ENCODE measurements at places on chromosomes 2 and 18.

DNA sequence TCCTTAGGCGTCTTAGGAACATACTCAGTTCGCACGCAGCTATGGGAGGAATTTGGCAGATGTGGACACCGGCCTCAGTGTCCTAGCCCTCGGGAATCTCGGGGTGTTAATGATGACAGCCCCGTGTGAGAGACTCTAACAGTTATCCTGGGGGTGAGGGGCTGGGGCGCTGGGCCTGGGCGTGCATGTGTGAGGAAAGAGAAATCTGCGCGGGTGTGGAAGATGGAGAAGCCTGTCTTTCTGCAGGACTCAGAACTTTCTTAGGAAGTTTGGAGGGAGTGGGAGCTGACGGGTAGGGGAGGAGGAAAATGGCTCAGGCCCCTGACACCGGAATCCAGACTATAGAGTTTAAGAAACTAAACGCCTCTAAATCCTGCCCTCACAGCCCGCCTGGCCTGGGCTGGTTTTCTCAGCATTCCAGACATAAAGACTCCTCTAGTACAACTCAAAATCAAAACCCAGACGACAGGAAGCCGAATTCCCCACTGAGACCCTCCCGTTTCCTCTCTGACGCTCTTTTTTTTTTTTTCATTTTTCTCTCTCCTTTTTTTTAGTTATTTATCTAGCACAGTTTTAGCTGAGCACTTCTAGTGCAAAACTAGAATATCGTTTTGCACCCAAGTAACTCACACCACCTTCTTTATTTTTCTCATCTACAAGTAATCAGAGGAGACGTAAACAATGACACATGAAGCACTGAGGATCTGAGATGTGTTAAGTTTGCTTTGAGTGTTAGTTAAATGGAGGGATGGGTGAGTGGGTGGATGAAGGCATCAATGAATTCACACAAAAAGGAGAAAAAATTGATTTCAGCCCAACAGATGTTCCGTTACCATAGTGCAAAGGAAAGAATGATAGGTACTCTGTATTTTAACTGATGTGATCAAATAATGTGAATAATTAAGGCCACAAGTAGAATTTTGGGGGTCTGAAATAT is 1.2 kb upstream of the HAAO start:
- no peak for DNase-seq

GRCh38 chr2:100527440-100528015 is 35.3 kb upstream of the PDCL3 start:
- no peak for DNase-seq

DNA sequence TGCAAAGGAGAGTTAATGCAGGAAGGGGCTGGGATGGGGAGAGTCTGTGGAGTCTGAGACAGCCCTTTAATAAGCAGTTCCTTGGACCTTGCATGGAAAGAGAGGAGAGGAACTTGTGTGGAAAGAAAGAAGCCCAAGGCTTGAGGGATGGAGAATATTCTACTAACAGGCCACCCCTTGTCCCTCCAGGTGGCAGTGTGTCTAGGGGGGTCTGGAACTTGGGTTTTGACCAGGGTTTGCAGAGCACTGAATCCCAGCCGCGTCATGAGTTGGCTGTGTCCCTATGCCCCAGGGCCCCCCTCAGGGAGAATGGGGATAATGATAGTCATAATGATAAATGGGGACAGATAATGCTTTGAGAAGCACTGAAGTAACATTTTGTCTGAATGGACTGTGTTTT is 15.0 kb downstream of the TCF7L1 start:
- DNase-seq = no peak

DNA sequence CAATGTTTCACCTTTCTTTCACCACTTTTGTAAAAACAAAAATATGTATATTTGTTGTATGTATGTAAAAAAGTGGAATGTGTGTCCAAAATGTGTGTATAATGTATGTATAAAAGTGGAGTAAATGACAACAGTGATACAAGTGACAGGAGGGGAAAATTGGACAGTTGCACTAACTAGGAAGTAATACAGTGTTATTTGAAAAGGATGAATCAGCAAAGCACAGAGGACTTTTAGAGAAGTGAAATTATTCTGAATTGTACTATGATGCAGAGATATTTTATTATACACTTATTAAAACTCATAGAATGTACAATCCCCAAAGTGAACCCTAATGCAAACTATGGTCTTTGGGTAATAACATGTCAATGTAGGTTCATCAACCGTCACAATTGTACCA is 331.3 kb upstream of the CNTNAP5 start:
- DNase-seq = no peak

DNA sequence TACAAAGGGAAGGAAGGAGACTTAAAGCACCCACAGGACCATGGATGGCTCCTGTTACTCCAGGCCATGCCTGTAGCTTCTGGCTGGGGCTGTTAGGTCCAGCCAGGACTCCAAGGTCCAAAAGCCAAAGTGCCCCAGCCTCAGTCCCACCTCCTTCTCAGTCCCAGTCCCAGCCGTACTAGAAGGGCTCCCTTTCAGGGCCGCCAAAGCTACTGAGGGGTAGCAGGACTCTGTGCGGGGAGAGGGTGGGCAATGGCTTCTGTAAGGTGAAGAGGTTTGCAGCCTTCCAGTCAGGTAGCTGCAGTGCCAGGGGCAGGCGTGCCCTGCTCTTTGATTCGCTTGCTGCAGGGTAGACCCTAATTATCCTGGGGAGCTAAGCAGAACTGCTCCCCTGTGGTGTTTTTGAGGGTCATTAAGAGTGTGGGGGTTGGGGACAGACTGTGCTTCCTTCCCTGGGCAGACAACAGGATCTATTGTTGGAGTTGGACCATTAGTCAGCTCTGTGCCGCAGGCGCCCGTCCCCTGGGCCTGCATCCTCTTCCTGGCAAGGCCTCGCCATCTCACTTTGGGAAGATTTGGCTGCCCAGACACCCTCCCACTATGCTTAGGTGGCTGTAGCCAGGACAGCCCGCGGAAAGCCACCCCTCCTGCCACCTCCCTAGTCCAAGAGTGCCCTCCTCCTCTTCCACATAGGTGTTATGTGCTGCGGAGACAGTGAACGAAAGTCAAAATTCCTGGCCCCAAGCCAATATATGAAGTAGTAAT is 118.8 kb downstream of the ZBTB7C start:
- peak; percentile 75 for DNase-seq

DNA sequence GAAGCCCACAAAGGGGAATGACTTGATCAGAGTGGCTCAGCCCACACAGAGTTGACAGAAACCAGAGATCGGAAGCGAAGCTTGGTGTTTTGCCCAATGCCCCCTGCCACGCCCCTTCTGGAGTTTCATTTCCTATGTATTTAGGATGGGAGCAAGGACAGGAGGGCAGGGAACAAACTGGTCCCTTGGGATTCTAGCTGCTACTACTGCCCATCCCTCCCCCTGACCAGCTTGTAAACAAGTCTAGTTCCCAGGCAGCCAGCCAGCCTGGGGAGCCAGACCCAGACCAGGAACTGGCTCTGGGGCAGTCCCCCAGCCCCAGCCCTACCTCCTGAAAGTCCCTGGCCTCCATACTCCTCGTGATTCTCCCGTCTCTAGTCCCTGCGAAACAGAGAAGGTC is 8.3 kb downstream of the WNT6 start:
- DNase-seq = no peak

DNA sequence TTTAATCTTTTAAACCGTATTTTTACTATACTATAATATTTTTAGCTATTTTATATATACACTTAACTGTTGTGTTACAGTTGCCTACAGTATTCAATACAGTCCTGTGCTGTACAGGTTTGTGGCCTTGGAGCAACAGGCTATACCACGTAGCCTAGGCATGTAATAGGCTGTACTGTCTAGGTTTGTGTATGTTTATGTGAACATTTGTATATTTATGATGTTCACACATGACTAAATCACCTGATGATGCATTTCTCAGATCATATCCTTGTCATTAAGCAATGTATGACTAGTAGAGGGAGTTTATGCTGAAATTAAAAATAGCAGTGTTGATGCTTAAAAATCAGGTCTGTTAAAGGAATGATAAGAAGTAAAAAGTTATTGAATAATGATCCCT is 92.3 kb upstream of the RANBP2 start:
- DNase-seq = no peak

DNA sequence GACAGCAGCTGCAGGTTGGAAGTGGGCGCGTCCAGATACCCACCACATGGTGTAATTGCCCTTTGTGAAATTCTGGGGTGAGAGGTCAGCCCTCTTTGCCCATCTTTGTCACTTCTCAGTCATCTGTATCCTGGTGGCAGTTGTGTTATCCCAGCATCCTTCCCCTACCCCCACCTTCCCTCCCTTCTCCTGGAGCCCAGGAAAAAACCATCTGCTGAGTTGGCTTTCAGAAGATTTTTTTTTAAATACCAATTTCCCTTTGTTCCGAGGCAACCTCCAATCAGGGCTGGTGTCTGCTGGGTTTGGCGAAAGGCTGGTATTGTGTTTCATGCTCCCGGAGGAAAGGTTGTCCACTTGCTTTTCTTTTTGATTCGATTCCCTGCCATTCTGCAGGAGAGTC is 35.2 kb downstream of the SETBP1 start:
- no peak for DNase-seq

- no peak for DNase-seq
Observed at GRCh38 chr2:37156071-37156856, 516 bp downstream of the EIF2AK2 start.

DNA sequence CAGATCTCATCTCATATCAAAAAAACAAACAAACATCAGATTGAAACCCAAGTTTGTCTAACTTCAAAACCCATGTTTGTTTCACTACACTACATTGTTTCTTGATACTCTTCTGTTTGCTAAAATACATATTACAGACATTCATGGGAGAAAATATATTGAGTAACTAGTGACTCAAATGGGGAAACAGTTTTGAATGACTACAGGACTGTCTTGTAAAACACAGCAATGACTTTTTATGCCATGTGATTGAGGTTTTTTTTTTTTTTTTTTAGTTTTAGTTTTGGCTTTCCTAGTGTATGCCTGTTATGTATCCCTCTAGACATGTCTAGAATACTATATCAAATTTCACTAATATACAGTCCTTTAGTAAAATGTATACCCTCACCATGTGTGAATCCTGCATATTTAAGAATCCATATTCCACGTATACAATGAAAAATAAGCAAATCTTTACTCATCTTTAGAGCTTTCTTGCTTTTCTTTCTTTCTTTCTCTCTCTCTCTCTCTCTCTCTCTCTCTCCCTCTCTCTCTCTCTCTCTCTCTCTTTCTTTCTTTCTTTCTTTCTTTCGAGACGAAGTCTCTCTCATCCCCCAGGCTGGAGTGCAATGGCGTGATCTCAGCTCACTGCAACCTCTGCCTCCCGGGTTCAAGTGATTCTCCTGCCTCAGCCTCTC is 46.6 kb upstream of the SERTAD2 start:
- no peak for DNase-seq

DNA sequence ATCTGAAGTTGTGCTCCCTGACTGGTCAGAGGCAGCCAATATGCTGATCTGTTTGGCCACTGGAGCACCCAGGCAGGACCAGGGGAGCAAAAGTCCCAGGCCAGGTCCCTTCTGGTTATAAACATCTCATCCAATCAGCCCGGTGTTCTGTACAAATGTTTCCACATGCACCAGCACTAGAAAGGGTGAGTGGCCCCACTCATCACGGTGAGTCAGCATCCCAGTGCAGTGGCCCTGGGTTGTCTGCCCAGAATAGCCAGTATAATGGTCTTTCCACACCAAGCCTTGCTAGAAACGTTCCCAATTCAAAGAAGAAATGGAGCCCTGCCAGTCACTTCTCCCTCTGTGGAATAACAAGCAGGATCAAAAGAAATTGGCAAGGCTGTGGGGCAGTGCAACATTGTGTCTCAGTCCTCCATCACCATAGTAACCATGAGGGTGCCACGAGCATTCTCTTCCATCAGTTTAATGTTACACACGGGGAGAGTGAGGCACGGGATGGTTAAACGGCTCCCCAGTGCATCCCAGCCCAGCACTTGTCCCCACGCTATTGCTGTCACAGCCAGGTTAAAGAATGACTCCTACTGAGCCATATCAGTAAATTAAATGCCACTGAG is 174.9 kb downstream of the SEPTIN10 start:
- no peak for DNase-seq

- DNase-seq = no peak
Observed at GRCh38 chr2:211837706-211838105, 700.9 kb downstream of the ERBB4 start.

- DNase-seq = no peak
Observed at GRCh38 chr2:219642069-219642454, 14.6 kb downstream of the SLC4A3 start.

DNA sequence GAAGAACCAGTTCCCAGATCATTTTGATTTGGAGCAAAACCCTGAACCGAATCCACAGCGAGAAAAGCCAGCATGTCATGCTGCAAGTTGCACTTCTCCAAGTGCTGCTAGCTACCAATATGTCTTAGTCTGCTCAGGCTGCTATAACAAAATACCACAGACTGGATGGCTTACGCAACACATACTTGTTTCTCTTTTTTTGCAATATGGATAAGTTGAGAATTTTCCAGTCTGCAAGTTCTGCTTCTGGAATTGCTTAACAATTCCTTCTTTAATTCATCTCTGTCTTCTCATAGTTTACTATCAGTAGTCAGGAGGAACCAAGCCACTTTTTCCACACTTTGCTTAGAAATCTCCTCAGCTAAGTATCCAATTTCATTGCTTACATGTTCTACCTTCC is 105.9 kb upstream of the RBBP8 start:
- no peak for DNase-seq

GRCh38 chr2:196702641-196703040 is 63.1 kb downstream of the CCDC150 start:
- no peak for DNase-seq

GRCh38 chr18:27954226-27954625 is 222.7 kb downstream of the CDH2 start:
- DNase-seq = no peak

GRCh38 chr18:77376043-77376732 is 126.5 kb downstream of the GALR1 start:
- DNase-seq = no peak

GRCh38 chr2:141728886-141729285 is 401.9 kb downstream of the LRP1B start:
- DNase-seq = no peak

GRCh38 chr2:118300832-118301231 is 212.6 kb downstream of the INSIG2 start:
- no peak for DNase-seq

- no peak for DNase-seq
Observed at GRCh38 chr2:207241198-207241597, 75.5 kb upstream of the KLF7 start.

DNA sequence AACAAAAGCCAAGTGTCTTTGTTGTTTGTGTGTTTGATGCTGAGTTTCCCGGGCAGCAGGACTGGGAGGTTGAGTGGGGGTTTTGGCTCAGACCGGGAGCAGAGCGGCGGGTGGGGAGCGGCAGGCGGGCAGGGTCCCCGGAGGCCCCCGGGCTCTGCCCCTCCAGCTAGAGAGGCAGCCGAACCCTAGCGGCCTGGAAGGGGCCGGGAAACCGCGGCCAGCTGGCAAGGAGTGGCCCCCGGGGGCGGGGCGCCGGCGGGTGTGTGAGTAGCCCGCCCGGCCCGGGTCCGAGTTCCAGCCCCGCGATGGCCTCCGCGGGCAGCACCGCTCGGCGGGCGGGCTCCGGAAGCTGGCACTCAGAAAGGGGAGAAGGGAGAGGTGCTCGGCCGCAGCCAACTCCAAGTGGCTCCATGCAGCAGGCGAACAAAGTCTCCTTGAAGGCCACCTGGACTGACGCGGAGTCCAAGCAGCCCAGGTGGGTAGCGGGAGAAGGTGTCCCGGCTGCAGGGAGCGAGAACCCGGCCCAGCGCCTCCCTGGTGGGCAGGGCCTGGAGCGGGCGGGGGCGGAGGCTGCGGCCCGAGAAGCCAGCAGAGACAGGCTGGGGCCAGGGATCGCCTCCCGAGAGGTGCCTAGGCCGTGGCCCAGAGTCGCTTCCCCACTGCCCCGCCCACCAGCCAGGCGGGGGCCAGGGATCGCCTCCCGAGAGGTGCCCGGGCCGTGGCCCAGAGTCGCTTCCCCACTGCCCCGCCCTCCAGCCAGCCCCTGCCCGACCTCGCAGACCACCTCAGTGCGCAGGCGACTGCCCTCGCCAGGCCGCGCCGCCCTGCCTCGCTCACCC is at the start of gene ANKRD53:
Gene ANKRD53, plus strand, starts transcription at position 290 of the 839 bp plus-strand sequence. Its CDS starts 16 bp downstream, at position 306.
- no peak for DNase-seq
